ENCODE measurements at places on chromosomes 13 and 19. TPM values are rescaled to one million over a fixed set of nuclear protein-coding genes. Genes with fewer than 3 reads are reported as not detected.

Gene CATSPERD
- not detected for total RNA-seq

Gene NTF4
- 11.7 TPM for total RNA-seq

Gene KLK14
- not detected for total RNA-seq

Gene OR7A5
- not detected for total RNA-seq

Gene DOCK6
- total RNA-seq: 30.9 TPM

Gene METTL21C
- total RNA-seq: not detected

Gene MBD3L3
- not detected for total RNA-seq

Gene MARK4
- 17.5 TPM for total RNA-seq

Gene GRIK5
- total RNA-seq: 0.07 TPM
